DMS153 (cell line): ENCODE measurements at places on chromosomes 6 and 20.
A peak's percentile ranks its signal among the peaks of the same experiment; 100 is the strongest.

GRCh38 chr6:89589297-89590025, 49.1 kb downstream of the LYRM2 start:
- DNase-seq = no peak

DNA sequence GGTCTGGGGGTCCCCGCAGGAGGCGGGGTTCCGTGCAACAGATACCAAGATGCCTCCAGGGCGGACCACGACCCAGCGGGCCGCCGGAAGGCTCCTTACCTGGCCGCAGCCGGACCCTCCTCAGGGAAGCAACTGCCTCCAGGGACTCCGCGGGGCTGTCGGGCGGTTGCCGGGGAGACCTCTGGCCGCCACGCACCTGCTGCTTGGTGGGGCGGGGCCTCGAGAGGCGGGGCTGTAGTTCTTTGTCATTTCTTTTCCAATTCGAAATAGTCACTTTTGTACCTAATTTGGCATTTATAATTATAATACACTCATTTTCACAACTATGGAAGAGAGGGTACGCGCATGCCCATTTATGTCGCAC, 647 bp downstream of the AK9 start:
- peak; percentile 28 for DNase-seq

DNA sequence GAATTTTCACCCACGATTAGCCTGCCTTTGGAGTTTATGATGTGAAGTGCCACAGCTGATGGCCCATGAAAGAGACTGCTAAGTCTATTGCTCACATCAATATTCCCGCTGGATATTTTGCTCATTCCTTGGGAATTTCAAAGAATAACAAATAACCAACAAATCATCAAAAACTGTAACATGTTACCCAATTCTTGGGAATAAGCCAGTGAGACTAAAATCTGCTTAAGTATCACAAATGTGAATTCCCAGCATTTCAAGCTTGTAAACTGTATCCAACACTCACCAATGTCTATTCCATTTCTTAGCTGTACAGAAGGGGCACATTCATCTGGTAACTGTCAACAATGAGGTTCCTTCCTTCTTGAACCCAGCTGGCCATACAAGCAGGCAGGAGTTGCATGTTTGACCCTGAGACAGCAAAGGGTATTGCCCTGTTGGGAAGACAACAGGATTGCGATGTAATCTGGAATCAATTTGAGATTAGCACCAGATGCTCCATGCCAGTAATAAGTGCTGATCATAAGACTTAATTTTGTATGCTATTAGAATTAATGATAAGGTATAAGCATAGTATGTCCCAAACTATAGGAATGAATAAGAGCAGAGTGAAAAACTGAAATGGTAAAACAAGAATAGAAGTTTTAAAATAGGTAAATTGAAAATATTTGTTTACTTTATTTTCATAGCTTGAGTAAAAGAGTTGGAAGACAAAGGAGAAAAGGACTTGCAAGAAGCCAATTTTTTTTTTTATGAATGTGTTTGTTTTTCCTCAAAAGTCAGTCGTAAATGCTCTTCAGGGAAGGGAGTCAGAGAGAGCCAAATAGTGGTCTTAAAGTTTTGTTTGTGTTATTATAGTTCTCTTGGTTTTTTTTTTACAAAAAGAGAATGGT, 58.8 kb downstream of the RSPO3 start:
- no peak for DNase-seq

GRCh38 chr6:117547688-117548621, 54.4 kb downstream of the GOPC start:
- DNase-seq = peak; percentile 58

DNA sequence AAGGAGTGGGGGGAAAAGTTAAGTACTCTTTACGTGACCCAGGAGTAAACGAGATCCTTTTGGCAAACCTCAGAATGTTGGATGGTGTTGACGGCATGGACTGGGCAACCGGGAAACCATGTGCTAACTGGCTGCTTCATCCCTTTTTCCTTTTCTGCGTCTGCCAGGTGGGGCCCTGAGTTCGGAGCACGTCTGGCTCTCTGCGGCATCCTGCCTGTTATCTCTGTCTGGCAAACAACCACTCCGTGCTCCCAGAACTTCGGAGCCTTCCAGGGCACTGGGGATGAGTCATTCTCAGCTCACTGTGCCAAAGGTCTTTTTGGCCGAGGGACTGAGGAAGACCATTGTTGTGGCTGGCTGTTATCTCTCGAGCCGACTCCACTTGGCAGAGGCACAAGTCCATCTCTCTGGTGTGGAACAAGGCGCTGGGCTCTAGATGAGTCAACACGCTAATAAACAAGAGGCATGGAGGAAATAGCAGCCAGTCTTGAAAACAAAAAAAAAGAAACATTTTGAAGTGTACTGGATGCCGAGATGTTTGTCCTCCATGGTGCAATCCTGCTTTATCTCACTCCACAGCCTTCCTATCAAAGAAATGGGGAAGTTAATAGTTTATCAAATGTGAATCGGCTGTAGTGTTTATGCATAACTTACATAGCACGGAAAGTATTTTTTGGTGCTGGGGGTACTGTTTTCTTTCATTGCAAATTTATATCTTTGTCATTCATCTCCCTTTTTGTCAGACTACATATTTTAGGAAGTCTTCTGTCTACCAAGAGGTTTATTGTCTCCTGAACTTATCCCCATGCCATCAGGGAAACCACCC, 64.6 kb upstream of the TXNDC5 start:
- DNase-seq = no peak

DNA sequence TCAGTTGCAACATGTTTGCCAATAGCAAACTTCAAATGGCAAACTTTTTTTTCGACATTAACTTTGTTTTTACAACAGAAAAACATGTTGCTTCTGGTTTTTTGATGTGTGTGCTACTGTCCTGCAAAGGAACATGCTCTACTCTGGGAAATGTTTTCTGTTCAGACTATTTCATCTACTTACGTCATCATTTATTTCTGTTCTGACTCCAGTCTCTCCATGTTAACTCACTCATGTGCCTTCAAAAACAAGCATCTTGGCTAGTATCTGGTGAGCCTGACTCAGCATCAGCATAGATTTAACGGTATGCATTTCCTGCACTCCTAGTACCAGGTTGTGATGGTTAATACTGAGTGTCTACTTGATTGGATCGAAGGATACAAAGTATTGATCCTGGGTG, 36.1 kb upstream of the MAP7 start:
- DNase-seq = no peak

DNA sequence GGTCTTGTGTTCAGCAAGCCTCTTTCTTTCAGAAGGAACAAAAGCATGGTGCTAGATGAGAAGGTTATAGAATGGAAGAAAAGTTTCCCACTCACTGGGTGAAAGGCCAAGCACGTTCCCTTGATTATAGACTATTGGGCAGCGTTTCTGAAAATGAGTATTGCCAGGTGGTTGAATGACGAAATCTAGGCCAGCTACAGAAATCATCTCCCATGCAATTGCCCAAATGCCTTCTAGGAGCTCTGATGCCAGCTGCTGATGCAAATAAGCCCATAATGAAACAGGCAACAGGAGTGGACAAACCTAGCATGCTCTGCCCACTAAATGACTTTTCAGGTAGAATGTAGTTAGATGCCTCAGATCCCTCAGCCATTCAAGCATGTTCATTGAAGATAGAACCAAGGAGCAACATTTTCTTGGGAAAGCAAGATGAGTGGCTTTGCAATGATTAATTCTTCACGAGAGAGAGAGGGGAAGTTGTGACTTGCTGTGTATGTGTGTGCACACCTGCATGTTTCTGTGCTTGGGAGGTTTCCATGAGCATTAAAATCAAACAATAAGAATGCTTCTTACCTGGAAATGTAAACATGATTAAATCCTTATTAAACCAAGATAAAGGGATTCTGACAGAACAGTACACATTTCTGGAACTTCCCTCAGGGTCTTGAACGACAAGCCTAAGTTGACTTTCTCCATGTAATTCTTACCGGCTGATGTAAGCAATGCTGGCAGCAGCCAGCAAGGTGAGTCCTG, 43.6 kb downstream of the ADTRP start:
- DNase-seq = no peak

DNA sequence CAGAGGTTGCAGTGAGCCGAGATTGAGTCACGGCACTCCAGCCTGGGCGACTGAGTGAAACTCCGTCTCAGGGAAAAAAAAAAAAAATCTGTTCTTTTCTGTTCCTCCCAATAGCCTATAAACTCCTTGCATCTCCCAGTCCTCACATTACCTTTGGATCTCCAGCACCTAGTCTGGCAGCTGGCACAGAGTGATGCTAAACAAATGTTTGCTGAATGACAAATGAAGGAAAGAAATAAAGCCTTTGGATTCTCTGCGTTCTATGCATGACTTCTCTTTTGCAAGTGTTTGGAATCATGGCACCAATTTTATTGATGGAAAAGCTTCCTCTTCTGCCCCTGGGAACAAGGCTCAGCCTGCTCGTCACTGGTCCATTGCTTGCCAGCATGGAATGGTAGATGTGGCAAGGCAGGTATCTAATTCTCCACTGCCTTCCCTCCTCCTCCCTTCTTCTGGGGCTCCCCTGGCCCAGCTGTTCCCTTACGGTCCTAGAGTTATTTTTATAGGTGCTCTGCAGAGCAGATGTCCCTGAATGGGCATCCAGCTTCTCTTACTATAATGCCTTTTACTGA, 53.6 kb upstream of the FYN start:
- peak; percentile 54 for DNase-seq

DNA sequence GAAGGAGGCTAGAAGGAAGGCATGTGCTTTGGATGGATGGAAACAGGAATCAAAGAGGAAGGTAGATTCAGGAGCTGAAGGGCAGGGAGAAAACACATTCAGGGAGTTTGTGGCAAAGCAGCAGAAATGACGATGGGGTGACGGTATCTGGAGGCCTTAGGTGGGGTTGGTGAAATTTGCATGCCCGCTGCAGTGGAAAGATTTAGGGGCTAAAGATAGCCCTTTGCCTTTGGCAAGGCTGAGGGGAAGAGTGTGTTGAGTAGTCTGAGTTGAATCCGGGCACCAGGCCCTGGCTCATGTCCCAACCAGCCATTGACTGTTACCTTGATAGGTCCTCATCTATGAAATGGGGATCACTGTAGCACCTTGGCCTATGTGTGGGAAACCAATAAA, 1.3 kb downstream of the GZF1 start:
- DNase-seq = no peak

DNA sequence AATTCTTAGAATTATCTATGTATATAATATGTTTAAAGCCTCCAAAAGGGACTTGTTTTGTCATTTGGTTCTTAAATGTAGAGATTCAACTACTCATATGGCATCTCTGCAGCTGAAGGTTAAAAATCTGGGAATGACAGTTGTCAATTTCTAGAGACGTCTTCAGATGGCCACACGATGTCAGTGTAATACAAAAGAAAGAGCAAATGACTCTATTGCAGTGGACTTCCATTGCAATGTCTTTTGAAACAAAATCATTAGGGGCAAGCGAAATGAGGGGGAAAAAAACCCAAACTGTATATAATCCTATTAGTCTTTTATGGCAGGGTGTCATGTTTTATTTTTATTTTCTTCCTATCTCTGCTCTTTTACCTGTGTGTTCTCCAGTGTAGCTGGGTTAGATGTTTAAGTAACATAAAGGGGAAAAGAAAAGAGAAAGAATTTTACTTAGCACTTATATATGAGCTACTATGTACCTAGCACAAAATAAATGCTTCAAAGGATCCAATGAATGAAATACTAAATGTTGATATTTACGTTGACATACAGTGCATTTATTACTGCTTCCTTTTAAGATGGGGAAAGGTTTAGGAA, 26.2 kb downstream of the CCN2 start:
- DNase-seq = peak; percentile 29

GRCh38 chr6:151719070-151719469, 88.4 kb upstream of the ESR1 start:
- no peak for DNase-seq

- peak; percentile 27 for DNase-seq
Observed at GRCh38 chr20:5557123-5557522, 193.1 kb upstream of the SHLD1 start.

GRCh38 chr6:39075010-39075686, 26.6 kb downstream of the GLP1R start:
- no peak for DNase-seq

- peak; percentile 12 for DNase-seq
Observed at GRCh38 chr6:21003780-21004541, 469.7 kb downstream of the CDKAL1 start.

- no peak for DNase-seq
Observed at GRCh38 chr20:15708984-15709598, 864.2 kb downstream of the KIF16B start.

GRCh38 chr6:92109256-92109655, 1310.1 kb downstream of the EPHA7 start:
- no peak for DNase-seq

- peak; percentile 33 for DNase-seq
Observed at GRCh38 chr6:56246881-56247653, at the start of gene COL21A1. COL21A1 (minus strand) TSS chr6:56247580; CDS start chr6:56182618, 64,962 bp downstream.

DNA sequence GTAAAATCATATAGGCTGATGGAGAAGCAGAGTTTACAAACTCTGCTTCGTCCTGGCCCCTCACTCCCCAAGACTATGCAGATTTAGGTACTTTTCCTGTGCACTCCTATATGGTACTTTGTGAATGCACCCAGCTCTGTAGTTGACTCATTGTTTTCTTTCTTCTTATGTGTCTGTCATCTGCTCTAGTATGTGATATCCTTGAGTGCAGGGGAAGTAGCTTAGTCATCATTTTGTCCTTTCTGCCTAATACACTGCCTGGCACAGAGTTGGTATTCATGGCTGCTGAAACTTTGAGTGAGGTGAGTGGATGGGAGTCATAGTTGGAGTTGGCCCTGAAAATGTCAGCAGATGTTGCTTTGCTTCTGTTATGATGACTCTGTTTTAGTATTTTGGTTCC, 222.6 kb downstream of the RNF144B start:
- no peak for DNase-seq

GRCh38 chr6:144104898-144105487, 9.6 kb upstream of the SF3B5 start:
- peak; percentile 56 for DNase-seq

- DNase-seq = peak; percentile 9
Observed at GRCh38 chr6:109486068-109486467, 3.0 kb upstream of the ZBTB24 start.

DNA sequence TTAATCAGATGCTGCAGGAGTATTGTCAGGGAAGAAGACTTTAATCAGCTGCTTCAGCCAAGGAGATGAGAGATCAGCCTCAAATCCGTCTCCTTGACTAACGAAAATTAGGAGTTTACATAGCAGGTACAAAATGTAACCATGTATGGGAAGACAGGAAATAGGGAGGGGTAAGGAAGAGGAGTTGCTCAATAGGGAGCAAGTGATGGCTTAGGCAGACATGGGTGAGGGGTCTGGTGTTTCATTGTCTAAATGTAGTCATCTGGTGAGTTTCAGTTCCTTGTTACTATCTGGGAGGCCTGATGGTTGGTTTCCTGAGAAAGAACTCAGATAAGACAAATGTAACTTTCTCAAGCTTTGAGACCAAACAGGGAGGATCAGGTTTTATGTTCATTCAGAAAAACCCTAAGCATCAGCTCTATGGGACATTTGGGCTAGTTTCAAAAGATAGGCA, 217.3 kb upstream of the SULF2 start:
- no peak for DNase-seq

- DNase-seq = no peak
Observed at GRCh38 chr20:50810842-50811241, 16.0 kb downstream of the BCAS4 start.
